ENCODE measurements at places on chromosomes 12 and 14. TPM values are rescaled to one million over a fixed set of nuclear protein-coding genes. Genes with fewer than 3 reads are reported as not detected.

- H3K27me3 ChIP-seq = peaks cover 7% of the 10 kb centered on the region
- no peak overlapping the region for H3K4me3 ChIP-seq
- no peak for DNase-seq
- H3K4me1 ChIP-seq = no peaks in the 10 kb centered on the region
- no peaks in the 10 kb centered on the region for H3K36me3 ChIP-seq
These were observed 39.3 kb downstream of the LRTM2 start for GRCh38 chr12:1859643-1860042.

- H3K36me3 ChIP-seq = no peaks in the 10 kb centered on the region
- DNase-seq = no peak
- H3K27ac ChIP-seq = no peak overlapping the region
- no peak overlapping the region for H3K4me3 ChIP-seq
- peaks cover 18% of the 10 kb centered on the region for H3K4me1 ChIP-seq
These were observed 60.6 kb downstream of the MARK3 start for GRCh38 chr14:103445806-103446205.

- no peak overlapping the region for H3K27ac ChIP-seq
- DNase-seq = no peak
- H3K36me3 ChIP-seq = peaks cover 22% of the 10 kb centered on the region
- no peak overlapping the region for H3K4me3 ChIP-seq
- no peaks in the 10 kb centered on the region for H3K4me1 ChIP-seq
- H3K27me3 ChIP-seq = no peaks in the 10 kb centered on the region
These were observed 100.7 kb downstream of the LRRK2 start for GRCh38 chr12:40325349-40325960.

DNA sequence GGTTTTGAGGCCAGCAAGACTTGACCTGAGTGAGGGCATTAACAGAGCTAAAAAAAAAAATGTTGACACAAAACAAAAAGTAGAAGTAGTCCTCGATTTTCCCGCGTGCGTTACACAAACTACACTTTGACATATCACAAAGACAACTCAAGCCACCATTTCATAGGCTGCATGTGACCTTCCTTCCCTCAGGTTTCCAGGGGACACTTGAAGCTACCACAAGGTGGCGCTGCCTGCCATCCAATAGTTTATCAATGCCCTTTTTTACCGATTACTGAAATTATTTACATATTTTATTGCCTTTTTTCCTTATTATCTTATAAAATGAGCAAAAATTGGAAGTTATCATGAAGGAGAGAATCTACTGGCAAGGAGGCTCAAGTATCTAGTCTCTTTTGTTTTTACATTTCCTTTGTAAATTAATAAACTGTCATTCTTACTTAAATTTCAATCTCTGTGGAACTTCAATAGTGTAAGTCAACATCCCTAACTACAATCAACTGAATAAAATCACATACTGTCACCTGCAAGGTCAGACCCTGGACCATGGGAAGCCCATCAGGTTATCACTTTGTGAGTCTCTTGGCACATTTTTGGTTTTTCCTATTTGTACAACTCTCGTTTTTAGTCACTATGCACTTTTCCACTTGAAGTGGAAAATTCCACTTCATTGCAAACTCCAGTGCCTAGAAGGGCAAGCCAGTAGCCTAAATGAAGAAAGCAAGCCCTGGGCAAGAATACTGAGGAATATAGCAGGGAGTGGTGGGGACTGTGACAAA lies 84.6 kb upstream of the CPSF6 start:
- no peaks in the 10 kb centered on the region for H3K36me3 ChIP-seq
- H3K27ac ChIP-seq = no peak overlapping the region
- DNase-seq = peak; percentile 93
- peaks cover 14% of the 10 kb centered on the region for H3K4me1 ChIP-seq
- H3K4me3 ChIP-seq = no peak overlapping the region

ARHGEF40 gene
- total RNA-seq = 19.4 TPM
